ENCODE measurements at places on chromosomes 2 and 18. TPM values are rescaled to one million over a fixed set of nuclear protein-coding genes. Genes with fewer than 3 reads are reported as not detected.

Gene AGAP1
- 40.7 TPM for total RNA-seq

Gene SLC30A3
- total RNA-seq = 130 TPM

DNA sequence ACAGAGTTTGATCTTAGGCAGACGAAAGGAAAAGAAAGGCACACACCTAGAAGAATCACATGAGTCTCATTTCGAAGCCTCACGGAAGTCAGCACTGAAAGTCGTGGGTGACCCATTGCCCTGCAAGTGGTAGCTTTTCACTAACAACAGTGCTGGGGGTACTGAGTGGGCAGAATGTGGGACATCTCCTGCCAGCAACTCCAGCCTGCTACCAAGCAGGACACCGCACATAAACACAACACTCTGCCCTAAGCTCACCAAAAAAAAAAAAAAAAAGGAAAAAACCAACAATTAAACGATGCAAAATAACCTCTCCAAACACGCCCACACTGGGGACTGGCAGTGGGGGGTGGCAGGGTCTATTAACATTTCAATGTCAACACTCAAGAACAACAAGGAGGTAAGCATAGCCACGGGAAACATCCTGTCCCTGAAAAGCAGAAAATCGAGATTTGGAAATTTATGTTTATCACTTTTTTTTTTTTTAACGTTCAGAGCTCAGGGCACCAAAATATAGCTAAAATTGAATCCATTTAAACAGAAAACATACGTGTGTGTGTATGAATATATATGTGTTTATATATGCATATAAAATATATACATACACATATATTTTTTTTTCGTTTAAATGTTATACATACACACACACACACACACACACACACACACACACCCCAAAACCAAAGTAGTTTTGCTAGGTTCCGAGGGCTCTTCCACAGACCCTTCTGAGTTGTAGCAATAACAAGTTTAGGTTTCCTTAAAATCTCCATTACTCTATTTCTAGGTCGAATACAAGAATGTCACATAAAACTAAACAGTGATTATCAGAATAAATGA lies 2.2 kb downstream of the INO80D start:
- peaks cover 20% of the 10 kb centered on the region for H3K4me1 ChIP-seq
- no peaks in the 10 kb centered on the region for H3K36me3 ChIP-seq
- H3K4me3 ChIP-seq = peak overlapping the region; percentile 81
- H3K27me3 ChIP-seq = no peaks in the 10 kb centered on the region
- peak overlapping the region; percentile 97 for H3K27ac ChIP-seq
- DNase-seq = peak; percentile 25

DNA sequence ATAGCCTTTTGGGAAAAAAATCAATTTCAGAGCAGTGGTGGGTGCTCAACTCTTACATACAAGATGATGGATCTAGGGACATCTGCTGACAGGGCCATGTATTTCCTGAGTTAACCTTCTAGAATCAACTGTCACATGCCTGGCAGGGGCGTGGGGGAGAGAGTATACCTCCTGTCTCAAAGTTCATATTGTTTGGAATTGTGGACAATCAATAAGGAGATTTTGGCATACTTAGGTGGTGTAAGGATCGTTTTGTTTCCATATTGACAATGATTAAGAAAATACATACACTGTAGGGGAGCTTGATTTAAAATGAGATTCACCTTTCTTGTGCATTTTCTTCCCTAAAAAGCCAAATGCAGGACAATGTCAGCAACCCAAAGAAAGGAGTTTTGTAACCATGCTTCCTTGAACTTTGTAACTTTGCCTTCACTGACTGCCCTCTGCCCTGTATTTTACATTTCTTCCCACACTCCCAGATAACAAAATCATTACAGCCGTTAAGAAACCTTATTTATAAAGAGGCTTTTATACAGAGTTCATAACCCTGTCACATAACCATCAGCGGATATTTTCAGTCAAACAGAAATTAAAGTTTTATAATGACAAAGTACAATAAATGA lies 88.4 kb downstream of the MEP1B start:
- H3K36me3 ChIP-seq = no peaks in the 10 kb centered on the region
- no peak overlapping the region for H3K4me3 ChIP-seq
- no peak overlapping the region for H3K27ac ChIP-seq
- DNase-seq = no peak
- no peaks in the 10 kb centered on the region for H3K4me1 ChIP-seq

DNA sequence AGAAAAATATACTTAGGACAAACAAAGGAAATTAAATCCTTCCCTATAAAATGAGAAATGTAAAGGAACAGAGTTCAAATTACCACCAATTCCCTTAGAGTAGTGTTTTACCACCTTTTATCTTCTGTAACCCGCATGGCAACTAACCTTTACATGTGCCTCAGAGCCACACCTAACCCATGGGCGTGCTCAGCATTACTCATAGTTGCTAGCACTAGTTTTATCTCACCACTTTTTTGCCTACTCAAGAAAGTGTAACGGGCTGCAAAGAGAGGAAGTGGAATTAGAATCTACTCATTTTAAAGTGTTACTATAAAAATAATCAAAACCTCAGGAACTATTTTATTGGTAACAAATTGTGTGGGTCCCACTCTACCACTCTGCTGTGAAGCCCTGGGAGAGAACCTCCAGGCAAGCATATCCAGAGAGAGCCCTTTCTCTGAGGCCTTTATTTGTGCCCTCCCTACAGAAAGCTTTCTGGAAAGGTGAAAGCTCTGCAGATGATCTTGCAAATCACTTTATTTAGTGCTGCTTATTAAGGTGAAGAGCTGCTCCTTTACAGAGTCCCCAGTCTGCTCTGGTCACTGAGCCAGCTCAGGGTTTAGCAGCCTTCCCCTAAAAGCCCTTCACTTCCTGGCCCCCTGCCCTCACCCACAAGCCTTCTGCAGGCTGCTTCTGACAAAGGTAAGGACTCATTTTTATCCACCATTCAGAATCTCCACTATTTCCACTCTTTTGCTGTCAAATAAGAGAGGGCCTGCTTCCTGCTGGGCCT lies 98.8 kb downstream of the TRABD2A start:
- H3K4me3 ChIP-seq = no peak overlapping the region
- H3K4me1 ChIP-seq = no peaks in the 10 kb centered on the region
- H3K27ac ChIP-seq = no peak overlapping the region
- no peak for DNase-seq
- no peaks in the 10 kb centered on the region for H3K36me3 ChIP-seq

- H3K27ac ChIP-seq = no peak overlapping the region
- H3K4me3 ChIP-seq = no peak overlapping the region
- no peaks in the 10 kb centered on the region for H3K27me3 ChIP-seq
- DNase-seq = no peak
- H3K4me1 ChIP-seq = no peaks in the 10 kb centered on the region
- no peaks in the 10 kb centered on the region for H3K36me3 ChIP-seq
Measured at GRCh38 chr2:175259164-175259563, 77.7 kb upstream of the ATP5MC3 start.

Measured in testis (tissue), 5 donors.